ENCODE measurements at places on chromosomes 7 and 10.

DNA sequence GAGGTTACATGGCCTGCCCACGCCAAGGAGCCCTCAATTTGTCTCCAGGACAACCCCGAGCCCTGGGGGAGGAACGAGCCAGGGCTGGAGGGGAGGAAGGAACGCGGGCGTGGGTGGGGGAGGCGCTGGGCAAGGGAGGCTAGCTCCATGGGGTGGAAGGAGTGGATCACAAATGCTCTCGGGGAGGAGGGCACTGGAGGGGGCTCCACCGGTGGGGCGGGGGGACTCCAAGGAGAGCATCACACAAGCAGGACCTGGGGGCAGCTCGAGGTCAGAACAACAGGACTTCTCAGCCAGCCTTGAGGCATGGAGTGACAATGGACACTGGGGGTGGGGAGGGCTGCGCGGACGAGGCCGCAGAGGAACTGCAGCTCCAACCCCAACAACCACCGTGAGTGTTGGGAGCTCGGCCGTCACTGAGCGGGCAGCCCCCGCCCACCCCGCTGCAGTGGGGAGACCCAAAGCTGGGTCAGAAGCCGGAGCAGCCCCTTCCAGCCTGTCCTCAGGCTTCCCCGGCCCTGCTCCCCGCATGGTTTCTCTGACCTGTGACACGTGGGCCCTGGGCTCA, 41.1 kb downstream of the STK32C start:
- no peak for DNase-seq

GRCh38 chr7:150992051-150992640, 1.3 kb downstream of the NOS3 start:
- DNase-seq, result no peak

GRCh38 chr10:125520968-125521367, 162.0 kb downstream of the TEX36 start:
- DNase-seq, result no peak

DNA sequence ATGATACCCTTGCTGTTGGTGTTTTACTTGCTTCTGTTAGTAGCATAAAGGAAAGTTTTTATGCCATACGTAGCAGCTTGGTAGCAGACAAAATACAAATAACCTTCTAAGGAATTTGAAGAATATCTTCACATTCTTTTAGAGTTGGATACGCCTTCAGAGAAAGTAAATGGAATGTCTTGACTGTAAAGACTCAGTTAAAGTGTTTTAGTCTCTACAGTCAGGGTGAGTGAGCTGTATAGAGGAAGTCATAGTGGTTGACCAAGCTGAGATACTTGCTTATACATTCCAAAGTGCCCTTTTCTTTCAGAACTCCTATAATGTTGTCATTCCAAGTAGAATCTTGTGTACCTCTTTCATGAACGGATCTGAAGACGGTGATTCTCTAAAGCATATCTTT, 37.7 kb downstream of the RABGEF1 start:
- no peak for DNase-seq
